ENCODE measurements at places on chromosomes 13 and 19.

GRCh38 chr13:39373145-39373544, 229.8 kb downstream of the LHFPL6 start:
- DNase-seq, result no peak

DNA sequence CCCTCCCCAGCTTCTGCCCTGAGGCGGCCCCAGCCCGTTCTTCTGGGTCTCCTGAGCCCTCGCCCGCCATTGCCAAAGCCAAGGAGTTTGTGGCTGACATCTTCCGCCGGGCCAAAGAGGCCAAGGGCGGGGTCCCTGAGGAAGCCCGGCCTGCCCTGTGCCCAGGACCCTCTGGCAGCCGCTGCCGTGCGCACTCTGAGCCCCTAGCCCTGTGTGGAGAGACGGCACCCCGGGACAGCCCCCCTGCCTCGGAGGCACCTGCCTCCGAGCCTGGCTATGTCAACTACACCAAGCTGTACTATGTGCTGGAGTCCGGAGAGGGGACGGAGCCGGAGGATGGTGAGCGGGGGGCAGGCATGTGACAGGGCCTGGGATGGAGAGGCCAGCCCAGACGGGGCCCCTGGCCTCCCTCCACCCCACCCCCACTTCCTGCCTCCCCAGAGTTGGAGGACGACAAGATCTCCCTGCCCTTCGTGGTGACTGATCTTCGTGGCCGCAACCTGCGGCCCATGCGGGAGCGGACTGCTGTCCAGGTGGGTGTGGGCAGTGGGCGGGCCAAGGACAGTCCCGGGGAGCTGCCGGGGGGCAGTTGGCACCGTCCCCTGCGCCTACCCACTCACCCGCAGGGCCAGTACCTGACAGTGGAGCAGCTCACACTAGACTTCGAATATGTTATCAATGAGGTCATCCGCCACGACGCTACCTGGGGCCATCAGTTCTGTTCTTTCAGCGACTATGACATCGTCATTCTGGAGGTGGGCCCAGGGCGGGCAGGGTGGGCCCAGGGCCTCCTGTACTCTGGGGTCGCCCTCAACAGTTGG, 7.0 kb downstream of the DCAF15 start:
- DNase-seq, result no peak

GRCh38 chr19:42069619-42070351, at the start of gene GRIK5:
TSS of gene GRIK5 (minus strand) at chr19:42070206. CDS start at chr19:42065770, 4,436 bp downstream.
- no peak for DNase-seq

DNA sequence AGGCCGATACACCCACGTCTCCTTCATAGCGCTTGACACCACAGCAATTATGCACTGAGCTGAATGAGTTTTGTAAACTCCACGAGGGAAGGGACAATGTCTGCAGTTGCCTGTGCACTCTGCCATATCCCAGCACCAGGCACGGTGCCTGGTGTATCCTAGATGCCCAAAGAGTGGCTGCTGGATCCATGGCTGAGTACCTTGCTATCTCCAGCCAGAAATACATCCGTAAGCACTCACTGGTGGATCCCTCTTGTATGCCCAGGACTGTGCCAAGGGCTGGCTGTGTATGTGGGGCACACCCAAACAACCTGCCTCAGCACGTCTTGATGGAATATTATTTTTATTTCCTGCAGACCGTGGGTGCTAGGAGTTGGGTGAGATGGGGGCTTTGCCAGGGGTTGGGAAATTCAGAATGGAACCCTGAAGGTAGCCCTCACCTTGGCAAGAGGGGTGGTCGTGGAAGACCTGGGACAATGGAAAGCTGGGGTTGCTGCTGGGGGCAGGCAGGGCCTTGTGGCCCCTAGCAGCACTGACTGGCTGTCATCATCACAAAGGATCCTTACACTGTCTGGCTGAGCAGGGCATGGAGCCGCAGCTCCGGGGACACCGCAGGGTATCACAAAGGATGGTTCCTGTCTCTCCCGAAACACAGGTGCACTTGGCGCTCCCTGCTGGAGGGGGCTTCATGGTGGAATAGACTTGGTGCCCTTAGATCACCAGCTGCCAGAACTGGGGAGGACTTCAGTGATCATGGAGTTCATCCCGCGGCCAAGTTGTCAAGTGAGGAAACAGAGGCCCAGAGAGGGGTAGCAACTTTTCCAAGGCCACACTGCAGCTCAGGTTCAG, 131.3 kb downstream of the URI1 start:
- DNase-seq, result no peak

GRCh38 chr13:23848019-23848418, 41.2 kb downstream of the MIPEP start:
- no peak for DNase-seq

- no peak for DNase-seq
These were observed 1733.7 kb upstream of the PCDH20 start for GRCh38 chr13:63149375-63149774.

- DNase-seq, result no peak
These were observed 163.4 kb upstream of the GPR12 start for GRCh38 chr13:26923824-26924605.

GRCh38 chr13:109381546-109382180, 404.7 kb downstream of the IRS2 start:
- no peak for DNase-seq

- no peak for DNase-seq
These were observed 270.6 kb downstream of the PCDH20 start for GRCh38 chr13:61144834-61145593.

GRCh38 chr13:84208246-84208910, 326.1 kb upstream of the SLITRK1 start:
- no peak for DNase-seq

DNA sequence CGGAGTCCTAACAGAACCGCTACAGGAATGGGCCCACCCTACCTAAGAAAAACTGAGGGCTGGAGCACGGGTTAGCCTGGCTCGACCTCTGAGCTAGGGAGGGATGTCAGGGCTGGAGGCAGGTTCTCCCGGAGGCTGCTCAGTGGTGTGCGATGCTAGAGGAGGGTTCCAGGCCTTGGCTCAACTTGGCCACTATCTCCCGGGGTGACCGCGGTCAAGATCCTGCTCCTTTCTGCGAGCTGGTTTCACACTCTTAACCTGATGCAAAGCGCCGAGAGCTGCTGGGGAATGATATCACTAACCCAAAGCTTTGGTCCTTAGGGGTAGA, 301 bp downstream of the POP4 start:
- no peak for DNase-seq

DNA sequence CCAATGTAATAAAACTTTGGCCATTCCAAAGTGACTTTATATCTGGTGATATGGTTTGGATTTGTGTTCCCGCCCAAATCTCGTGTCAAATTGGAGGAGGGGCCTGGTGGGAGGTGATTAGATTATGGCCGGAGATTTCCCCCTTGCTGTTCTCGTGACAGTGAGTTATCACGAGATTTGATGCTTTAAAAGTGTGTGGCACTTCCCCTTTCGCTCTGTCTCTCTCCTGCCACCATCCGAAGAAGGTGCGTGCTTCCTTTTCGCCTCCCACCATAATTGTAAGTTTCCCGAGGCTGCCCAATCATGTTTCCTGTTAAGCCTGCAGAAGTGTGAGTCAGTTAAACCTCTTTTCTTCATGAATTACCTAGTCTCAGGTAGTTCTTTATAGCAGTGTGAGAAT, 9.3 kb upstream of the NALCN start:
- no peak for DNase-seq

DNA sequence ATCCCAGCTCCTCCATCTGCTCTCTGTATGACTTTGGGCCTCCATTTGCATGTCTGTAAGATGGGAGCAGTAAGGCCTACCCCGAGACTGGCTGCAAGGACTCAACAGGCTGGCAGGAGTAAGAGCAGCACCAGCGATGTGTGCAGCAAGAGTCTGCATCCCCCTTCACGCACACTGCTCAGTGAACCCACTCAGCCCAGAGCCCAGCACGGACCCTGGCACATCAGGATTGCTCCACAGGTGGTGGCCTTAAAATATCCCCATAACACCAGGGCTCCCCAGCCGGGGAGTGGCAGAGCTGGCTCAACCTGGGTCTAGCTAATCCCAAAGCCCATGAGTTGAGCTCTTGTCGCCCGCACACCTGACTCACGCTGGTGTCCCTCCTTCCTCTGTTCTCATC, 23.4 kb downstream of the VRK3 start:
- no peak for DNase-seq

- no peak for DNase-seq
These were observed 17.8 kb downstream of the KCTD12 start for GRCh38 chr13:76868371-76868770.

- no peak for DNase-seq
These were observed 3.6 kb upstream of the CACNG8 start for GRCh38 chr19:53958823-53959757.

Data from stimulated activated CD8-positive, alpha-beta memory T cell treated with anti-CD3 and anti-CD28 coated beads, Interleukin-12 subunit alpha, Interleukin-12 subunit beta, amount 100 ng/mL, for 4 hours (primary cell).